ENCODE measurements at places on chromosomes 1 and 21. TPM values are rescaled to one million over a fixed set of nuclear protein-coding genes. Genes with fewer than 3 reads are reported as not detected.
A peak's percentile ranks its signal among the peaks of the same experiment; 100 is the strongest.

The CYP4A22 gene
- not detected for total RNA-seq

DNA sequence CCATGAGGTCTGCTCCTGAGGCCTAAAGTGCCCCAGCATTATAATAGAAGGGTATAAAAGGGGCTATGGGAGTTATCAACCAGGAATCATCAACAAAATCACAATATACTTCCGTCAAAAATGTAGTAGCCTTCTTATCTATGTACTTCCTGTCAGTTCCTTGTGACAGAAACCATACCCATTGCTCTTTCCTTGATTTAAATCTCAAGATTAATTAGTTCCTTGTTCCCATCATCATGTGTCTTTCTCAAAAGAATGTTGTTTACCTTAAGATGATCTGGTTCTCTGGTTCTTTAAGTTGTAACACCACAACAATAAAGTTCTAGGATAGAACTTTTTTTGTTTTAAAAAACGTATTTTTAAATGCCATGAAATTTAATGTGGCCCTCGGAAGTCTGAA, 833.3 kb downstream of the LTN1 start:
- no peak for DNase-seq

The AGTRAP gene
- total RNA-seq, result 53.5 TPM

GRCh38 chr1:100530880-100531487, 7.0 kb upstream of the GPR88 start:
- peak; percentile 26 for DNase-seq

GRCh38 chr1:185267701-185268100, 49.3 kb downstream of the IVNS1ABP start:
- no peak for DNase-seq

The NUDT4B gene
- total RNA-seq, result 28.4 TPM

DNA sequence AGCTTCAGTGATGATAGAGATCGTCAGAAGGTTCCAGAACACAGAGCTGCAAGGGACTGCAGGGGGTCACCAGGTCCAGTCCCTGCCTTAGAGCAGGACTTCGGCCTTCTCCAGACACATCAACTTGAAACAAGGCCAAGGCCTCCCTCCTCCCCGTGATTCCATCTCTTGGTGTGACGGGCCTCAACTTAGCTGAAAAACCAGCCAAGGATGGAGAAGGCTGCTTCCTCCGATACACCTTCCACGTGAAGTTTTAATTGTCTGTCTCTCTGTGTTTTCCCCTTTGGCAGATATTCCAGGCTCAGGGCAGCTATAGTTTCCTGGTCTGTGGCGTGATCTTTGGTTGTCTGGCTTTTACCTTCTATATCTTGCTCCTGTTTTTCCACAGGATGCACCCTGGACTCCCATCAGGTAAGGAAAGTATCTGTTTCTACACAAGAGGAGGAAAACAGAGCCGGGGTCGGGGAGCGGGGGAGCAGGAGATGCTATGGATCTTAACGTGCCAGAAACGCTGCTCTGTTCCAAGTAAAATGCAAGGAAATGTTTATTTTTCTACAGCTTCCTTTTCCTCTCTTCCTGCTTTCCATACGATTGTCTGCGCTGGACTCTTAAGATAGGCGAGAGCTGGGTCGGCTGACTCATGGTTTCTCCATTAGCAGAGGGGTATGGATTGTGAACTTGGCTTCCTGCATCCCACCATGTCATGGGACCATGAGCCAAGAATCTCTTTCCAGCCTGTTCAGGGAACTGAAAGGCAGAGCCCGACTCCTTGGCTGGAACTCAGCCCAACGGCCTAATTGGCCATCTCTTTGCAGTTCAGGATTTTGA, 32.8 kb downstream of the ELK4 start:
- DNase-seq, result peak; percentile 23

DNA sequence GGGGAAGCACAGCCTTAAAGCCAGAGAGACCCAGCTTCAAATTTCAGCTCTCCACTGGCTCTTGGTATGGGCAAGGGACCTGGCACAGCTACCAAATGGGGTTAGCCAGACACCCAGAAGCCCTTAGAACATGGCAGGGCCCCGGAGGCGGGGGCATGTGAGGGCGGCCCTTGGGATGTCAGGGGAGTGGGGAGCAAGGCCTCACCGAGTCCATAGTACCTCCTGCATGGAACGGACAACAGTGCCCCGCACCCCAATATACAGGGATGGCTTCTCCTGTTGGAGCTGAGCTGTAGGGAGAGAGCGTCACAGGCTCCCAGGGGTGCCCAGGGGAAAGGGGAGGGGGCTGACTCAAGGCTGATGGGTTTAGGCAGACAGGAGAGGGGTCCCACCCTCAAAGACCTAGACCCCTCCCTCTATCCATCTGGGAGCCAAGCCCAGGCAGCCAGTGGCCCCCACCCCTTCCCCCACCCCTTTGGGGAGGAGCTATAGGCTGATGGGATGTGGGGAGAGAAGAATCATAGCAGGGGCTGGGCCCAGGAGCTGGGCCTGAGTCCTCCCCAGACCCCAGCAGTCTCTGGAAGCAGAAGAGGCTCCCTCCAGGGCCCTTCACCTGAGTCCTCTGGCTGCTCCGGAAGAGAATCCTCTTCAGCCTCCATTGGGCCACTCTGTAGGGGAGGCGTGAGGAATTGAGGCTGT, 16.5 kb downstream of the SPOCD1 start:
- no peak for DNase-seq

The SLC35D1 gene
- 12.9 TPM for total RNA-seq

- no peak for DNase-seq
Observed at GRCh38 chr1:62593825-62594394, 3.4 kb upstream of the ANGPTL3 start.

GRCh38 chr1:30028939-30029338, 694.4 kb downstream of the MATN1 start:
- DNase-seq, result no peak

DNA sequence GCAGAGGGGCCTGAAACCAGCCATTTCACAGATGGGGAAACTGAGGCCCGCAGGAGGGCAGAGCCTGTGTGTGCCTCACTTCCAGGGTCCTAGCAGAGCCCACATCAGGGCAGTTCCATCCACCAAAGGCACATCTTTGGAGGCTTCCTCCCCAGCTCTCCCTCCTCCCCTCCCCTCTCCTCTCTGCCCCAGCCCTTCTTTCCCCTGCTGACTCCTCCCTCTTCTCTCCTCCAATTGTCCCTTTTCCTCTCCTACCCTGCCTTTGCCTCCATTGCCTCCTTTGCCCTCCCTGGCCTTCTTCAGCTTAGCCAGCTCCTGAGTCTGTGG, 56.6 kb downstream of the TMEM53 start:
- no peak for DNase-seq

DNA sequence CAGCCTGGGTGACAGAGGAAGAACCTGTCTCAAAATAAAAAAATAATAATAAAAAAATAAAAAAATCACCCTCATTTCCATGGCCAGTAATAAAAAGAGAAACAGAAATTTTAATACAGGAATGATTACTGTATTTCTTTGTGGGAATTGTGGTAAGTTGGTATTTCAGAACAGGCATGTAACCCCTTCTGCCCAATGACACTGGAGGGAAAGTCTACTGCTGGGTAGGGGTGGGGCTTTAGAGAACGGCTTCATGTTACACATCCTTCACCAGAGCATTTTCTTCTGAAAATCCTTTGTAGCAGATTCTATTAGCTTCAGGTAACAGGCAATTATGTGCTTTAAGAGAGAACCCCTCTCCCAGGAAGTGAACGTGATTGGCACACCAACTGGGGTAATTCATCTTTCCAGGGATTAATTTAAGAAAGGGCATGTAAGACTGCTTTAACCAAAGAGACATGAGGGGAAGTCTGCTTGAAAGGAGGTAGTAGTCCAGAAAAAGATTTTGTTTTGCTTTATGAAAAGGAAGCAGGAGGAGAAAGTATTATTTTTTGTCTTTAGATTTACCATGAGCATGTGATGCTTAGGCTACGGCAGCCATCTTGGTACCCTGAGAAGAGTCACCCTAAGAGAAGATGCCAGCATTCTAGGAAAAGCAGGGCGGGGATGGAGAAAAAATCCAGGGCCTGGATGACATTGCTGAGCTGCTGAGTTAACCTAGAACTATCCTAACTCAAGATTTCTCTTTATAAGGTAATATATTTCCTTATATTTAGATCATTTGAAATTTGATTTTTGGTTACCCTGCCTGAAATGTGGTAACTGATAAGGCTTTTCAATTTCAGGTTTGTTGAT, 57.7 kb upstream of the DPT start:
- DNase-seq, result peak; percentile 26

DNA sequence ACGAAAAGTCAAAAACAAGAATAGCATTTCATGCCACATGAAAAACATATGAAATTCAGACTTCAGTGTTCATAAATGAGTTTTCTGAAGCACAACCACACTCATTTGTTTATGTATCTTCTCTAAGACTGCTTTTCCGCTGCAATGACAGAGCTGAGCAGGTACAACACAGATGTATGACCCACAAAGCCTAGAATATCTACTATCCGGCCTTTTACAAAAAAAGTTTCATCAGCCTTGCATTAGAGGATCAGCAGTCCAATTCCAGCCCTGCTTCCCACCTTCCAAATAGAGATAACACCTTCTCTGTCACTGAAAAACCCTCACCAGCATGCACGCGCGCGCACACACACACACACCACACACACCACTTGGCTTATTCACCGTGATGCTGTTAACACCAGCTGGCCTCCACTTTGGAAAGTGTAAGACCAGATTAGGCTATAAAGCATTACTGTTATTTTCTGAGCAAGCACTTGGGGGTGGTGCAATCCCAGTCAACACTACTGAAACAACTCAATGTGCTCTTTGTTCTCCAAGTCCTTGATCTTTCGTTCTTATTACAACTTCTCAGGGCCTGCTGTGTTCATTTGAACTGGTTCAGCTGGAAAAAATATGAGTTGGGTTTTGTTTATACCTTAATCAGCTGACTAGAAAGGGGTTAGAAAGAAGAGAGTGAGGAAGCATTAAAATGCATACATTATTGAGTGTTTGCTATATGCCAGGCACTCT, 90.0 kb downstream of the GLUL start:
- DNase-seq, result peak; percentile 57

- no peak for DNase-seq
Observed at GRCh38 chr1:72636631-72637030, 354.3 kb upstream of the NEGR1 start.

- no peak for DNase-seq
Observed at GRCh38 chr1:174841747-174842146, 158.0 kb upstream of the CACYBP start.

The TMEM200B gene
- total RNA-seq, result 4.3 TPM

The MAN1C1 gene
- total RNA-seq, result 2.8 TPM

DNA sequence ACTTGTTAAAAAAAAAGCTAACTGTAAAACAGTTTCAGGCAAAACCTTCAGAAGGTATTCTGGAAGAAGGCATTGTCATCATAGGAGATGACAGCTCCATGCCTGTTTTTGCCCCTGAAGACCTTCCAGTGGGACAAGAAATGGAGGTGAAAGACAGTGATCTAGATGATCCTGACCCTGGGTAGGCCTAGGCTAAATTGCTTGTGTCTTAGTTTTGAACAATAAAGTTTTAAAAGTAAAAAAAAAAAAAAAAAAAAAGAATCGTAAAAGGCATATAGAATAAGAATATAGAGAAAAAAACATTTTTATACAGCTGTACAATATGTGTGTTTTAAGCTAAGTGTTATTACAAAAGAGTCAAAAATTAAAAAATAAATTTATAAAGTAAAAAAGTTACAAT, 106.6 kb upstream of the PLXNA2 start:
- DNase-seq, result no peak
